ENCODE measurements at places on chromosomes 7 and 10.

GRCh38 chr7:155580367-155580766, 34.0 kb upstream of the CNPY1 start:
- no peak for DNase-seq

DNA sequence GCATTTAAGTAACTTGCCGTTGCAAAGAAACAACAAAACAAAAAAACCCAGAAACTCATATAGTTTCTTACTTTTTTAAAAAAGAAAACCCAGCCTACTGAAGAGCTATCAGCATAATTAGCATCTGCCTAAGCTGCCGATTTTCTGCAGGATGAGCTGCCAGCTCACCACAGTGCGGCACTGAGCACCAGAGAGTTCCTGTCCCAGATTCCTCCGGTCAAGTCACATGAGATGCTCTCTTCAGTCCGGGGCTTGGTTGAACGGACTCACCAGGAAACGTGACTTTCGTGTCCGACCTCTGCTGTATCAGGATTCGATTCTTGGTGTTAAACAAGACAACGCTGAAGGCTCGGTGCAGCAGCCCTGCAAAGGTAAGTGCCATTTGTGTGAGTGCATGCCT, 3.2 kb downstream of the IDI2 start:
- DNase-seq = no peak

DNA sequence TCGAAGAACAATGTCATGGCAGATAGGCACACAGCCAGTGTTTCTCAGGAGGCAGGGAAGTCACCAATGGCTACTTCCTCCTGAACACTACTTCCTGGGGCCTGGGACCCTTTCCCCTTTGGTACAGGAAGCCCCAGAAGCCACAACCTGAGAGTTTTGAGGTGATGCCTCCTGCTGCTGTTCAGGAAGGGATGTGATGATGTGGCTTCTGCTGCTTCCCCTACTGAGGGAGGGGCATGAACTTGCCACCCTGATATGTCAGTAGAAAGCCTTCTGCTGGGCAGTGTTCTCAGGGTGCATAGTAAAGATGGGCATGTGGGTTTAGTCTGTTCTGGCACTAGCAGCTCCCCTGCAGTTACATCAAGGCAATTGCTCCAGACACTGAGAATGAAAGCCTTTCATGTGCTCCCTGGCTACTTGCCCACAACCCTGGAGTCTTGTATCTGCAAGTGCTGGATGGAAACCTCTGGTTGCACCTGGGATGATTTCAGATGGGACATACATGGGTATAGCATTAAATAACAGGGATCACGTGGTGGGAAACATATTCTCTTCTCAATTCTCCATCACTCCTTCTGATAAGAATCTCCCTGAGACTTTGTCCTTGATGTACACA, 69.3 kb downstream of the ADRA2A start:
- no peak for DNase-seq

DNA sequence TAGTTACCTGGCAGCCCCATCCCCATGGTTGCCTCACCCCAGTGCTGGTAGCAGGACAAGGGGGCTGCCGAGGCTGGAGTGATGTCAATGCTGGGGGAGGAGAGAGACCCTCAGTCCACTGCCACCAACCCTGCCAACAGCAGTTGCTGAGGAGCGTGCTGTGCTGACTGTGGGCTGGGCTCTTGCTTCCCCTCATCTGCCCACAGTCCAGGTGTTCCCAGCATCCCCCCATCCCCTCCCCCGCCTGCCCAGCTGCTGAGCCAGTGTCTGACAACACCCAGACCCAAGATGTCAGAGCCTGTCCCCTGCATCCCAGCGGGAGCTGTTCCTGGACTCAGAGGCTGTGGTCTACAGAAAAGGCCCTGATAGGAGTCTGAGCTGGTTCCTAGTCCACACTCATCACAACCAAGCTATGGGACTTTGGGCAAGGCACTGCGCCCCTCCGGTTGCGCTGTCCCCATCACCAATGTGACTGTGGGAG, 14.6 kb upstream of the PSAP start:
- no peak for DNase-seq

GRCh38 chr7:47669901-47670384, 88.0 kb upstream of the TNS3 start:
- no peak for DNase-seq

DNA sequence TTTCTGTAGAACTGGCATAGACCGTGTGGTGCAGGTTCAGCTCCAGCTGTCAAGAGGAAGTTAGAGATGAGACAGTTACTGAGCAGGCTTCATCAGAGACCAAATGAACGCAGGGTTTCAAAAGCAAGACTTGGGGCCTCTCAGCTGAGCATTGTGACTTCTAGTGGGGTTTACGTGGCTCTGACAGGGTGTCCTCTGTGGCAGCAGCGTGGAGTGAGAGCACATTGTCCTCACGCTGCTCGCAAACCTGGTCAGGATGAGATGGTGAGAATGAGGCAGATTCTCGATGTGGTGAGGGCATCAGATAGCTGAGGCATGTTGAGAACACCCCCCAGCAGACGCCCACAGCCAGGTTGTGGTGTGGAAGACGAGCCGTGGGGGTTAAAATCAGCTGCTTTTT, 126.0 kb downstream of the DNAJB6 start:
- no peak for DNase-seq

- no peak for DNase-seq
Measured at GRCh38 chr10:80871083-80871482, 333.4 kb downstream of the SH2D4B start.

- peak; percentile 72 for DNase-seq
Measured at GRCh38 chr7:42292991-42293521, 56.0 kb upstream of the GLI3 start.

- no peak for DNase-seq
Measured at GRCh38 chr10:64449603-64450002, 928.4 kb downstream of the REEP3 start.

Measured in M059J (cell line).